ENCODE measurements at places on chromosomes 3 and 15.

- no peak for DNase-seq
Observed at GRCh38 chr3:131317667-131318066, 63.9 kb upstream of the NUDT16 start.

DNA sequence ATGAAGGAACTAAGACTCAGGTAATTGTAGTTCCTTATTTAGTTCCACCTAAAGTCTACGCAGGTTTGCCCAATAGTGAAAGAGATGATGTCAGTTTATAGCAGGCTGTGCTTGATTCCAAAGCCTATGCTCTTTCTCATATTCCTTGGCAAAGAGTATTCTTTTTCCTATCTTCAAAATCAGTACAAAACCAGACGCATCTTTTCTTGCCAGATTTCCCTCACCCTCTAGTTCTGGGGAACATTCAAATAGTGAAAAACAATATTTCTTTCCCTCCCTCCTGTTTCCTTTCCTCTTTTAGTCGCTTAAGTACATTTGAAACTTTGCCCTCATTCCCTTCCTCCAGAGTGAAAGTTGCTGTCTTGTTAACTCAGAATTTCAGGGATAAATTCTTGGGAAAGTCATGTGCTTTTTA, 134.6 kb upstream of the PDZRN3 start:
- DNase-seq, result no peak

- no peak for DNase-seq
Observed at GRCh38 chr3:148723631-148724030, 25.9 kb downstream of the AGTR1 start.

- no peak for DNase-seq
Observed at GRCh38 chr3:13509059-13509815, 29.1 kb downstream of the HDAC11 start.
